ENCODE measurements at places on chromosomes 3 and 15. TPM values are rescaled to one million over a fixed set of nuclear protein-coding genes. Genes with fewer than 3 reads are reported as not detected.

Gene ITPKA
- total RNA-seq = 1.2 TPM

Gene EXD1
- 0.32 TPM for total RNA-seq

Gene ZNF80
- total RNA-seq = 0.53 TPM

Gene OIP5
- 13.1 TPM for total RNA-seq

Gene FOXB1
- total RNA-seq = not detected

Gene CLEC3B
- not detected for total RNA-seq

Gene RASL12
- not detected for total RNA-seq

Gene FBLN2
- not detected for total RNA-seq

Gene BCL6
- 114 TPM for total RNA-seq

Gene SERINC4
- total RNA-seq = 0.31 TPM

Gene MINDY2
- 10.7 TPM for total RNA-seq

Gene ASB7
- 23.4 TPM for total RNA-seq

Gene ADPGK
- 81.8 TPM for total RNA-seq

Gene ADPRH
- total RNA-seq = 3.4 TPM

Gene CCDC39
- total RNA-seq = 0.09 TPM

Gene SCAANT1
- total RNA-seq = not detected

Data from activated naive CD4-positive, alpha-beta T cell treated with anti-CD3 and anti-CD28 coated beads, Interleukin-2, amount 50 U/mL, for 72 hours (primary cell).